ENCODE measurements at places on chromosomes 6 and 20.

- no peak for DNase-seq
Measured at GRCh38 chr6:36897609-36898008, 11.9 kb downstream of the C6orf89 start.

DNA sequence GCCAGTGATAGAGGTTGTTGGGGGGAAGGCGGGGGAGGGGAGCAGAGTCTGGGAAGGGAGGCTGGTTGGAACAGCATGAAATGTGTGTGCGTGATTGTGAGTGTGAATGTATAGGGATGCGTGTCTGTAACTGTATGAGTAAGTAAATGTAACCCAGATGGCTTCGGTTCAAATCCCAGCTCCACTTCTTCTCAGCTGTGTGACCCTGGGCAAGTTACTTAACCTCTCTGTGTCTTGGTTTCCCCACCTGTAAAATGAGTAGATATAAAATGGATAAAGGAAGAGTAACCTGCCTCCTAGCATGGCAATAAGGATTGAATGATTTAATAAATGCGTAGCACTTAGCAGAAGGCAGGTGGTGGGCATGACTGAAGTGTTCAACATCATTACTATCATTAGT lies 24.1 kb downstream of the MAFB start:
- DNase-seq, result no peak

GRCh38 chr6:132669690-132670291 lies 10.8 kb upstream of the TAAR1 start:
- no peak for DNase-seq

- DNase-seq, result no peak
Measured at GRCh38 chr20:61933951-61934715, 131.5 kb downstream of the TAF4 start.

DNA sequence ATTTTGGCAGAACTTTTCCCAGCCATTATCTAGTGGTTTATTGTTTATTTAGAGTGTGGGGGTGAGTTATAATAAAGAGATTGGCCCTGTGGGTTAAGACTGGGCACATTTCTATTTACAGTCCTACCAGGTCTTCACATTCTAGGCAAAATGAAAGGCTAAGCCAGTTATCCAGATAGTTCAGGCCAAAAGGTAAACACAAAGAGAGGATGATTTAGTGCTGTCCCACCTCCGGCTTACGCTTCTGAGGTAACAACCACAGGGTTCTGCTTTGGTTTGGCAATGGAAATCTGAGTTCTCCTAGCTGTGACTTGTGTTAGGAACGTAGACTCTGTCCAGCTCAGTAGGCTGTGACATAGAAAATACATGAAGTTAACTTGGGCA lies 50.3 kb upstream of the PTPRK start:
- DNase-seq, result no peak

- DNase-seq, result no peak
Measured at GRCh38 chr6:143692696-143693095, 14.9 kb downstream of the PHACTR2 start.

- DNase-seq, result no peak
Measured at GRCh38 chr20:51359947-51360346, 182.6 kb downstream of the NFATC2 start.

- DNase-seq, result no peak
Measured at GRCh38 chr6:52517502-52518278, 59.2 kb downstream of the TRAM2 start.

DNA sequence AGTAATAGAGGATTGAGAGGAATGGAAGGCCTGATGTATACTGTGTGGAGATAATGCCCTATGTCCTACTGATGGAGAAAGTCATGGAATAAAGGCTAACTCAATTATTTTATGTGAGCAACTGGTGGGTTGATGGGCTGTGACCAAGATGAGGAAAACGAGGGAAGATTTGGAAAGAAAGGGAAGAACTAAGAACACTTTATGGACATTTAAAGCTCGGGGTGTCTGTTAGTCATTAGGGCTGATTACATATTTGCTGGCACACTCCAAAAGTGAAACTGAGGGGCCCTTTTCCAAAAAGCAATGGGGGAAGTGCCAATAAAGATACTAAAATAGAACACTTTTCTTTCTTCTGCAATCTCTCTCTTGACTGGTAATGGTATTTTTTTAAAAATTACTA lies 439.5 kb downstream of the PLCB1 start:
- no peak for DNase-seq

- no peak for DNase-seq
Measured at GRCh38 chr20:48411245-48411644, 416.6 kb downstream of the PREX1 start.

DNA sequence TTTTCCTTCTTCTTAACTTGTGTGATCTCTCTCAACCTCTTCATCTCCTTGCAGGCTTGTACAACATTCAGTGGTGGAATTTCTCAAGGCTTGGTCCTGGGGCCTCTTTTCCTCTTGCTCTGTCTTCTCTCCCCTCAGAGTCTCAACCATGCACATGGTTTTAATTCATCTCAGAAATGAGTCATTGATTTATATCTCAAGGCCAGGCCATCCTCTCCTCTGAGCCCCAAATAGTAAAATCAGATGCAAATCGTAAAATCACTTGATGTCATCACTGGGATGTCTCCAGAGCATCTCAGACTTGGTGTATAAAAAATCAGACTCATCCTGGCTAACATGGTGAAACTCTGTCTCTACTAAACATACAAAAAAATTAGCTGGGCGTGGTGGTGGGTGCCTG lies 85.0 kb downstream of the FNDC1 start:
- DNase-seq, result no peak

DNA sequence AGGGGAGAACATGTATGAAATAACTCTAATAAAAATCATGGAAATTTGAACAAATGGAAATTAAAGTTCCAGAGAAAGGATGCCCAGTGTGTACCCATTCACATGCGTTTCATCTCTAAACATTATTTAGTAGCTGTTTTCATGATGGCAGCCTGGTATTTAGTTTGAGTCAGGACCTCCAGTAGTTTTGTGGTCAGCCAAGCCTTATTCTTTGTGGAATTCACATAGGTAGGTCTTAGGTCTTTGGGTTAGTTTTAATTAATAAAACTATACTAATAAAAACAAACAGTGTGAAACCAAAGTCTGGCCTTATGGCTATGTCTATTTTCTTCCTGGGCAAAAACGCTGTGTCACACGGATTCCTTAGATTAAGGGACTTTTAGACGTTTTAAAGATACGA lies 137.8 kb downstream of the FOXC1 start:
- DNase-seq, result no peak

DNA sequence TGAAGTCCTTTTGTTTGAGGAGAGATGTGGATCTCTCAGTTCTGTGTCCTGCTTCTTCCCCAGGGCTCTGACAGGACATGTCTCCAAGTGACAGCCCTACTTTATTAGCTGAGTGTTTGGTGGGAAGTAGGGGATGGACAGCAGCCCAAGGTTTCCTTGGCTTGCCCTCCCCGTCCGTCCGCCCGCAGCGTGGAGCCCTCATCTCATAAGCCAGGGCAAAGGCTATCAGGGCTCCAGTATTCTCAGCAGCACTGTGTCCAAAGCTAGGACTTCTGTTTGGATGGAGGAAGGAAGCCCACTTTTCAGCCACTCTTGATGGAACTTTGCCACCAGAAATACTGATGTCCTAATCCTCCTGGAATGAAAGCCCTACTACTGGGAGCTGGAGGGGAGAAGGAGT lies 13.6 kb downstream of the CDC5L start:
- no peak for DNase-seq

All from stimulated activated CD4-positive, alpha-beta T cell treated with anti-CD3 and anti-CD28 coated beads, Interleukin-1b, Interleukin-23, amount 100 ng/mL, for 1 hour (primary cell).